Hepatocyte (in vitro differentiated cells): ENCODE measurements at places on chromosomes 7 and 10. TPM values are rescaled to one million over a fixed set of nuclear protein-coding genes. Genes with fewer than 3 reads are reported as not detected.

DNA sequence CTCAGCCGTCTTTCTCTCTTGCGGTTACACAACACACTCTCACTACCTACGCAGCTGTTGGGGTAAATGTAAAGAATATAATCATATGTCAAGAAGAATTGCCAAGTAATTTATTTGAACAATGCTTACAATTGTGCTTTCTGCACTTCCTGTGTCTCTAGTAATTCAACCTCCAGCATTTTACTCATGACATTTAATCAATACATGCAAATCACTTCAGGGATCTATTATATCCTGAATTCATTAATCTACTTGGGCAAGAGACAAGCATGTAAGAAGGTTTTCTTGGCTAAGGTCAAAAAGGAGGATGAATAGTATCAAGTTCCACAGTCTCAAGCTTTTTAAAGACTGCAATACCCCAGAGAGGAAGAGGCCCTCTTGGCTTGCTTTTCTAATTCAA lies 562.9 kb upstream of the ADARB2 start:
- DNase-seq = no peak

The WNT16 gene
- 0.52 and 0.58 TPM in 2 replicates for polyA plus RNA-seq

DNA sequence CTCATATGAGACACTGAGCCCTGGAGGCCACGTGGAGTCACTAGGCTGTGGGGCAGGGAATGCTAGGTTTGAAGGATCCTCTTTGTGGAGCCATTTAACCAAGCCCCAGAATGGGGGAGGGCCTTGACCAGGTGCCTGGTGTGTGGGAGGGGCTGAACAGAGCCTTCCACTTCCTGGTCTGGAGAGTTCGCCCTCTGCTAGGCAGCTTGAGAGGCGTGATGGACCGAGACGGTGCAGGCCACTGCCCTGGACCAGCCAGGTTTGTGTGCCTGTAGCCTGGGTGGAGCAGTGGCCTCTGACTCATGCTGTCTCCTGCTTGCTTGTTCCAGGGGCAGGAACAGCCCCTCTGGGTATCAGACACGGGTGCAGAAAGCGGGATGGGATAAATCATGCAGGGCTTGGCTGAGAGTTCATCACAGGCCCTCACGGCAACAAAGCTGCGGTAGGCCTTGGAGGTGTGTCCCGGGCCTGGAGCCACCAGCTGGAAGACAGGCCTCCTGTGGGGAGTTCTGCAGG lies 27.4 kb downstream of the ADAMTS14 start:
- peak; percentile 12 for DNase-seq

GRCh38 chr10:99766302-99766681 lies 16.1 kb upstream of the ABCC2 start:
- DNase-seq = no peak
